Temporal lobe (tissue), 4 donors: ENCODE measurements at places on chromosomes 1 and 21. TPM values are rescaled to one million over a fixed set of nuclear protein-coding genes. Genes with fewer than 3 reads are reported as not detected.

Gene FNDC5
- 15.0 TPM for total RNA-seq

Gene SNX7
- 95.1 TPM for total RNA-seq

Gene RNF186
- not detected for total RNA-seq

Gene RGS2
- total RNA-seq = 23.1 TPM

Gene INSRR
- 0.25 TPM for total RNA-seq

Gene SDHC
- total RNA-seq = 22.1 TPM

Gene ANKRD45
- total RNA-seq = 19.4 TPM

Gene EXO5
- 18.2 TPM for total RNA-seq

Gene ST6GALNAC5
- 31.2 TPM for total RNA-seq

Gene ALPL
- total RNA-seq = 2.5 TPM

Gene UBE4B
- total RNA-seq = 33.2 TPM

Gene IVL
- total RNA-seq = under 0.01 TPM

Gene B3GALT2
- total RNA-seq = 71.5 TPM

Gene CSF1
- 1.7 TPM for total RNA-seq

Gene ILDR2
- total RNA-seq = 20.9 TPM

Gene CA14
- total RNA-seq = 1.7 TPM

Gene MATN1
- under 0.01 TPM for total RNA-seq

Gene IL19
- total RNA-seq = not detected

Gene LGR6
- 0.49 TPM for total RNA-seq

Gene C4BPA
- total RNA-seq = not detected

Gene IGSF9
- total RNA-seq = 7.6 TPM

Gene HMGB4
- total RNA-seq = not detected

Gene FCGR3A
- 2.5 TPM for total RNA-seq
